Ureter (tissue), 1 donor: ENCODE measurements at places on chromosomes 2 and 18.
A peak's percentile ranks its signal among the peaks of the same experiment; 100 is the strongest.

DNA sequence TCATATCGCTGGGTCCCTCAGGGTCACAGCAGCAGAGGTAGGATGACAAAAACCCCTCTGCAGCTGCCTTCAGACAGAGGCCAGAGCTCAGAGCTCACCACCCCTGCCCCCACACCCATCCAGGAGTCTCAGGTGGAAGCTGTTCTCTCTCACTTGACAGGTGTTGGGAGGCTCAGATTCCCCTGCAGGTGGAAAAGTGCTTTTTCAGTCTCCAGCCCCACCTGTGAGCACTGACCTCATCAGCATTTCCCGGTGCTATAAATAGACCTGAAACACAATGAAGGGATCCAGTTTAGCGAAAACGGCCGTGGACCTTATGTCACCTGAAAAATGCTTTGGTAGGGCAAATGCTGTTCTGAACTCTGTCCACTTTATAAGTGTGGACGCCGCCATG lies 254.9 kb downstream of the NDUFA10 start:
- DNase-seq = no peak

DNA sequence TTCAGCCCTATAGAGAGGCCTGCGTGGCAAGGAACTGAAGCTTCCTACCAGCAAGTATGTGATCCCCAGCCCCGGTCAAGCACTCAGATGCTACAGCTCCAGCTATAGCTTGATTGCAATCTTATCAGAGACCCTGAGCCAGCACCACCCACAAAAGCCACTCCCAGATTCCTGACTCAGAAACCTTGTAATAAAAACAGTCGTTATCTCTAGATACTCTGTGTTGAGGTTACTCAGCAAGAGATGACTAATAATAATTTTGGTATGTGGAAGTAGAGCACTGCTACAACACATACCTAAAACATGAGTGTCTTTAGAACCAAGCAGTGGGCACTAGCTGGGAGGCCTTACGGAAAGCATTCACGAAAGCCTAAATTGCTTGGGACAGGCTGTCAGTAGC lies 216.9 kb downstream of the UXS1 start:
- DNase-seq = no peak

DNA sequence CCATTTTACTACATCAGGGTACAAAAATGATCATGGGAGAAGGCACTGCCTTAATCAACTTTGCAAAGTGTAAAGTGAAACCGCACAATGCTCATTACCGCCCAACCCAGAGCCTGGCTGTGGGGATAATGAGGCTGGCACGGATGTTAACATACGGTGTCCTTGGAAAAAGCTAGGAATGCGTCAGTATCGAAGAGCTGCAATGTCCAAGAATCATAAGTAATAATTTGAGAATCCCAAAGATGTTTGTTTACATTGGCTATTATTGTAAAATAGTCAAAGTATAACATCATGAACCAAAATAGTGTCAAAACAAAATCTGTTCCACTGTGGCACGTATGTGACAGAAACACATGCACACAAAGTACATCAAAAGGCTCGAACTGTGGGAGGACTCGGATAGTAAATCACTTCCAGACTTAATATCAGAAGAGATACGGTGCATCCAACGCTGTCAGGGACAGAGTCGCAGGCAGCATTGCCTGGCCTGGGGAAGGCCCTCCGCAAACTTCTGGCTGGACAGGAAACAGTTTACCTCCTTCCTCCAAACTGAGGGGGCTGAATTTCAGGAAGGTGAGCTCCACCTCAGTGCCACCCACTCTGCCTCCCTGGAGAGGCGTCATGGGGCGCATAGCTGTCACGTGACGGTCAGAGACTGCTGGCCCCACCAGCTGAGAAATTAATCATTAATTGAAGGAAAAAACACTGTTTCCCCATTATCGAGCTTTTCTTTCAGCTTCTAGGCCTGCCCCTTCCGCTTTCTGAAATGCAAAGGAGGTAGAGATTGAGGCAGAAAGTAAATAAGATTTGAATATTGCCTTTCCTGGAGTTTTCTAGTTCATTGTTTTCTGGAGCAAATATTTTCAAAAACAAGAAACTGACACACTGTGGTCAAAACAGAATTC lies 1.8 kb upstream of the ID2 start:
- peak; percentile 87 for DNase-seq

GRCh38 chr2:105641389-105641811 lies 103.3 kb upstream of the NCK2 start:
- no peak for DNase-seq

DNA sequence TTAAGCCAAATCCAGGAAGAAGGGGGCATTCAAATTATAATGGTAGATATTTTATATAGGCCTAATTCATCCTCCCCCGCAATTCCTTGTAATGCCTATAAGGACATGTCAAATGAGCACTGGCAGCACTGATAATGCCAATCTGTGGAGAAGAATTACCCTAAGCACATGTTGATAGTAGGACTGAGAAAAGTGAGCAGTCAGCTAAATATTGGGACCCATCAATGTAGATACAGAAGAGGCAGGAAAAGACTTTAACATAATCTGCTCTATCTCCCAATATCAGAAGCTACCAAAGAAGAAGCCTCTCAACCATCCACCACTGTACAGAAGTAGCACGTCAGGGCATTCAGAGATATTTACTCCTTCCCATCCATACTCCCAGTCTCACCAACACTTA lies 101.3 kb upstream of the REG3A start:
- no peak for DNase-seq

GRCh38 chr2:191362841-191363240 lies 117.6 kb downstream of the MYO1B start:
- DNase-seq = no peak

- no peak for DNase-seq
These were observed 25.9 kb downstream of the SMAD7 start for GRCh38 chr18:48924630-48925490.

DNA sequence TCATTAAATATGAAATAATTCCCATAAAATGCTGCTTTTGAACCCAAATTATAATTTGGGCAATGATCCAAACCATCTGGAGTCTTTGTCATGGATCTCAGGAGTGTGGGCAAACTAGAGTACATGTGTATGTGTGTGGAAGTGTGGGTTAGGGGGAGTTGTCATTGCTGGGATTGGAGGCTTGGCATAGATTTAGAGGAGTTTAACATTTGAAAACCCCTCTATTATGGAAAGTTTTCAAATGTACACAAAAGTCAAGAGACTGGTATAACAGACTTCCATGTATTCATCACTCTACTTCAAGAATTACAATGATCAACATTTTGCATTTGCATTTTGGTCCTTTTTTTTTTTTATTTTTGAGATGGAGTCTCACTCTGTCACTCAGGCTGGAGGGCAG lies 159.1 kb downstream of the MEIS1 start:
- DNase-seq = no peak

DNA sequence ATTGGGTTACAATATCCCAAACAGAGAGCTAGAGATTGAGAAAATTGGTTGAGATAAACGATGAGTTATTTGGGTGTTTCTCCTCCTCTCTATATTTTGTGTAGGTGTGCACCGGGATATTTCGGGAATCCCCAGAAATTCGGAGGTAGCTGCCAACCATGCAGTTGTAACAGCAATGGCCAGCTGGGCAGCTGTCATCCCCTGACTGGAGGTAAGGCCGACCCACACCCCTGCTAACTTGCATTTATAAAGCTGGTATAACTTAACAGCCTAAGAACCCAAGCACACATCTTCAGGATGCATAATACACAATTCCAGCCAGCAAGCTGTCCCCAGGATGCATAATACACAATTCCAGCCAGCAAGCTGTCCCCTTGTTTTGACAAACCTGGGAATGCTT lies 124.6 kb upstream of the TTC39C start:
- no peak for DNase-seq

DNA sequence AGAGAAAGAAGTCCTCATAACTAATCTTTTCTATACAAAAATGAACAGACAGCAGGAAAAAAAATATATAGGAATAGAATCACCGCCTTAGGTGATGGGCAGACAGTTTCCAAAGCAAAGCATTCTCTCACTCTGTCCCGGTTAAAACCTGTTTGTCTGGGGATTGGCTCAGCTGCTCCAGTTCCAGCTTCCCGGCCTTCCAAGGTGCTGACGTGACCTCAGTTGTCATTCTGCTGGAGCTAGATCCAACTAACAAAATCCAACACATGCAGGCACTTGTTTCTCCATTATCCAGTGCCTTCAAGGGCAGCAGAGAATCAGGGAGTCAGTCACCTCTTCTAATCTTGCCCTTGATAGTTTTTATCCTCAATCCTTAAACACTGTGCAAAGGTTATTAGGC lies 52.8 kb downstream of the IKZF2 start:
- DNase-seq = no peak

GRCh38 chr18:9260388-9261380 lies 73.9 kb upstream of the TWSG1 start:
- DNase-seq = no peak

DNA sequence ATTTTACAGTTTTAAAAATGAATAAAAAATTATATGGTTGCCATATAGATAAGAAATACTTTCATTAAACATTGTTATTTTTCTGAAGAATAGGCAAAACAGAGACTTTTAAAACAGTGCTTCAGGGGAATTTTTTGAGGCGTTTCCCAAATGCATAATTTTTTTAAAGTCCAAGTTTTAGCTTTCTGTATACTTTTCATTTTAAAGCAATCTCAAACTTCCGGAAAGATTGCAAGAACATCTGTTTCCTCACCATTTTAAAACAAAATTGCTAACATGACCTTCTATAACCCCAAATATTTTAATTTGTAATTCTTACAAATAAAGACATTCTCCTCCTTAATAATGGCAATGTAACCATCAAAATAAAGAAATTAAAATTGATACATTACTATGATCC lies 15.1 kb upstream of the MBD2 start:
- no peak for DNase-seq

GRCh38 chr2:237344942-237345341 lies 69.0 kb downstream of the COL6A3 start:
- DNase-seq = no peak

GRCh38 chr2:58620093-58620492 lies 379.0 kb upstream of the FANCL start:
- no peak for DNase-seq

DNA sequence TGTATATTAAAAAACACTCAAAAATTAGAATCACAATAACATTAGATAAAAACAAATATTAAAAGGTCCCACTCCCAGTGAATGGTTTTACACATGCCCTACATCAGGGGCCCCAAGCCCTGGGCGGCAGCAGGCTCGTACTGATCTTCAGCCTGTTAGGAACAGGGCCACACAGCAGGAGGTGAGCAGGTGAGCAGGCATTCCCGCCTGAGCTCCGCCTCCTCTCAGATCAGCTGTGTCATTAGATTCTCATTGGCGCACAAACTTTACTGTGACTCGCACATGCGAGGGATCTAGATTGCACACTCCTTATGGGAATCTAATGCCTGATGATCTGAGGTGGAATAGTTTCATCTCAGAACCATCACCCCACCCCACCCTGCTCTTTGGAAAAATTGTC lies 74.2 kb downstream of the MBD2 start:
- DNase-seq = no peak

GRCh38 chr18:62420513-62421209 lies 95.6 kb downstream of the TNFRSF11A start:
- peak; percentile 53 for DNase-seq

GRCh38 chr2:3037196-3038194 lies 340.1 kb downstream of the EIPR1 start:
- no peak for DNase-seq

GRCh38 chr18:8967573-8967972 lies 134.9 kb upstream of the NDUFV2 start:
- DNase-seq = no peak

GRCh38 chr2:121220995-121221394 lies 64.0 kb downstream of the TFCP2L1 start:
- DNase-seq = no peak

GRCh38 chr2:232871835-232872736 lies 2.0 kb downstream of the SNORC start:
- peak; percentile 30 for DNase-seq

- no peak for DNase-seq
These were observed 1.1 kb downstream of the MAP4K3 start for GRCh38 chr2:39435741-39436591.

DNA sequence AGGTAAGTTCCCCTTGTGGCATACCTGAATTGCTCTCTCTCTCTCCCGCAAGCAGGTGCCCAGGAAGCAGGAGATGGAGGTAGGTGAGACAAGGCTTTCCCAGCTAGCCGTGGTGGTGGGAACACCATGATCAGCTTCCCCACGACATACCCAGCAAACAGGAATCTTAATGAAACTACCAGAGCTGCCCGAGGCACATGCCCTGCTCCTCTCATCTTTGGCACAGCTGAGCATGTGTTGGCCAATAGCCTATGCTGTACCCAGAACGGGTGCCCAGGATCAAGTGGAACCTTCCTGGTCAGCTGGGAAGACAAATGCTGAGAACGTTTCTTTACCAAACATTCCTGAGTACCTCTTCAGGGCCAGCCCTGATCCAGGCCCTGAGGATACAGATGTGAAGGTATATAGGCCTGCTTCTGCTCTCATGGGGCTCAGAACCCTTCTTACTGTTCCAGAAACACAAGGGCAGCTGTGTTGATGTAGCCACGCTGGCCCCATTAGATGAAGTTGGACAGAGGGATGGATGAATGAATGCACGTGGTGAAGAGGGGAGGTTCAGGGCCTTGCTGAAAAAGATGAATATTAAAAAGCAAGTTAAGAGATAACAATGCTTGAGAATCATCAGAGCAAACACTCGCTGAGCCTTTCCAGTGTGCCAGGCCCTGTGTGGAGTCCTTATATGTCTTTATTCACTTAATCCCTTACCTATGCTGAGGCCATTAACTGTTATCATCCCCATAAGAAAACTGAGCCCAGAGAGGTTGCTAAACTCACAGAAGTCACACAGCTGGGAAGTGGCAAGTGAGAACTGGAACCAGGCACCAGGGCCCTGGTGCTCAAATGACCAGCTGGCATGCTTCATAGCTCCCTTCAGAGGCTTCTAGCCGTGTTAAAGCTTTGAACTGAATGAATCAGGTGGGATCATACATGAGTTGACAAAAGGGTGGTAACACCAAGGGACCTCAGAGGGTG lies 68.8 kb upstream of the TMEM247 start:
- no peak for DNase-seq

- DNase-seq = peak; percentile 34
These were observed 62.7 kb downstream of the FAM168B start for GRCh38 chr2:131030478-131030971.

DNA sequence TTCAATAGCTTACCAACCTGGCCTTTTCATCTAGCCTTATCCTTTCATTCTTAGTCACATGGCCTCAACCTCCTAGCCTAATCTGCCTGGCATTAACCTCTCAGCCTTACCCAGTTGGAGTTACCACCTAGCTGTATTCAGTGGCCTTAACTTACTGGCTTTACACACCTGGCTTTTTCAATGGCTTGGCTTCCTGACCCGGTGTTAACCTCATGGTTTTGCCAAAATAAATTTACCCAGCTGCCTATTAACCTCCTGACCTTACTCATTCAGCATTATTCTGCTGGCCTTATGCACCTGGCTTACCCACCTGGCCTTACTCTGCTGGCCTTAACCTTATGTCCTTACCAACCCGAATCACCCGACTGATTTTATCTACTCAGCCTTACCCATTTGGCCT lies 135.5 kb upstream of the ZSWIM2 start:
- no peak for DNase-seq
